Upper lobe of left lung (tissue), 6 donors: ENCODE measurements at places on chromosomes 11 and 22. TPM values are rescaled to one million over a fixed set of nuclear protein-coding genes. Genes with fewer than 3 reads are reported as not detected.

DNA sequence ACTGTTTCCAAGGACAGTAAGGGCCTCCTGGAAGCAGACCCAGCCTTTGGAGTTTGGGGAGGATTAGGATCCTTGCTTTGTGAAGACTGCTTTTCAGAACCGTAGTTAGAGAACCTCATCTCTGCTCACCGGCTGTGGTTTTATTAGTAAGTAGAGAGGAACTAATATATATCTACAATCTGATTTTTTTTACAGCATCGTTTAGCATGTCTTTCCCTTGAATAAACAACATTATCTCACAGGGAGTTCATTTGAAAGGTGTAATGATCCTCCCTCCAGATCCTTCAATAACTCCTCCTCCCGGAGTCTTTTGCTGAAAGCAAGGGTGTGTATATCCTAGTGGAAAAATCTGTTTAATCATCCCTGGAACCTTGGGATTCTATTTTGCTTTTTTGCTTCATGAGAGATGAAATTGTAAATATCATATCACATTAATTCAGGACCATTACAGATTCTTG is 132.7 kb downstream of the DBX1 start:
- no peak for DNase-seq

Gene MAPK8IP2
- total RNA-seq = 1.2 TPM

GRCh38 chr11:47152126-47152952 is 24.3 kb downstream of the ARFGAP2 start:
- no peak for DNase-seq

Gene OR8D1
- total RNA-seq = not detected
